Spinal cord (tissue), 10 donors: ENCODE measurements at places on chromosomes 4 and X.

DNA sequence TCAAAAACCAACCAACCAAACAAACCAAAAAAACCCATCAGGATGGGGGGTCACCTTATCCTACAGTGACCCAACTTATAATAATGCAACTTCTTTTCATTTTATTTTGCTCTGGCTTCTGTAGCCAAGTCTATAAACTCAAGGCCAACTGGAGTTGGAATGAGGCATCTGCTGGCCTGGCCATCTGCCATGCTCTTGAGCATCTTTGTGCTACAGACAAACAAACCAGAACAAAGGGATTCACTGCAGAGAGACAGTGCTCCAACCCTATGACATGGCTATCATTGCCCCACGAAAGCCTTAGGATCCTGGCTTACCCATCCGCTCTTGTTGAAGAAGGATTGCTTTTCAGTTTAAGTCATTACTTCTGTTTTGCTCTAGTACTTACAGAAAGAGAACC lies 49.2 kb upstream of the SCRG1 start:
- H3K27ac ChIP-seq, result peak overlapping the region; percentile 0
- H3K36me3 ChIP-seq, result no peaks in the 10 kb centered on the region
- H3K27me3 ChIP-seq, result no peaks in the 10 kb centered on the region
- H3K4me3 ChIP-seq, result no peak overlapping the region
- DNase-seq, result no peak
- H3K4me1 ChIP-seq, result peaks cover 3% of the 10 kb centered on the region

- H3K27me3 ChIP-seq, result no peaks in the 10 kb centered on the region
- H3K27ac ChIP-seq, result no peak overlapping the region
- DNase-seq, result no peak
- no peaks in the 10 kb centered on the region for H3K4me1 ChIP-seq
- H3K36me3 ChIP-seq, result no peaks in the 10 kb centered on the region
Measured at GRCh38 chr4:175412161-175412560, 399.9 kb downstream of the GPM6A start.

- H3K27ac ChIP-seq, result peak overlapping the region; percentile 53
- H3K27me3 ChIP-seq, result no peaks in the 10 kb centered on the region
- H3K36me3 ChIP-seq, result no peaks in the 10 kb centered on the region
- no peak for DNase-seq
- H3K4me3 ChIP-seq, result no peak overlapping the region
Measured at GRCh38 chr4:16598597-16599206, 299.7 kb downstream of the LDB2 start.

DNA sequence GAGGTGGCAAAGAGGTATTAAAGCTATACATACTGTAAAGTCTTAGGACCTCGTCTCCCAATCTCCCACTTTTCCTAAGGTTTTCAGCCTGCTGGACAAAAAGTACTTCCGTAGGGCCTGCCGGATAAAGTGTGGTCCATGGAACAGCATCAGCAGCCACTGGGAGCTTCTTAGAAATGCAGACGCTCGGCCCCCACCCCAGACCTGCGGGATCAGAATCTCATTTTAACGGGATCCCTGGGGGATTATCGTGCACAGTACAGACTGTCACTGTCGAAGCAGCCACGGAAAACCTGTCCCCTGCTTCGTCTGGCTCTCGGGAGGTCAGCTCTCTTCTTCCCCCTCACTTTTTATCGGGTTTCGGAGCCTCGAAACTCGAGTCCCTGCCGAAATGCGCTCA lies 802 bp downstream of the ADGRG2 start:
- H3K4me1 ChIP-seq, result peaks cover 7% of the 10 kb centered on the region
- H3K27ac ChIP-seq, result no peak overlapping the region
- DNase-seq, result no peak
- H3K36me3 ChIP-seq, result no peaks in the 10 kb centered on the region

DNA sequence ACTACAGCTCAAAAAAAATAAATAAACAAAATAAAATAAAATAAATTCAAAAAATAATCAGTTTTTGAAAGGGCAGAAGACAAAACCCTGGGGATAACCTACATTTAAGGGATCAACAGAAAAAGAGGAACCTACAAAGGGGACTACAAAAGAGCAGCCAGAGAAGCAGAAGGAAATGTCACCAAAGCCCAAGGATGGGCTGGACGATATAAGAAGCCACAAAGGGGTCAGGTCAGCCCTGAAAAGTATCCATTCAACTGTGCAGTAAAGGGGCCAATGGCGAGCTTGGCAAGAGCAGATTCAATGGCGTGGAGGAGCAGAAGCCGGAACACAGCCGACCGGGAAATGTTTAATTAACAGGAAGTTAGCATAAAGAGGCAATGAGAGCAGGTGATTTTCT lies 16.9 kb downstream of the ACOT9 start:
- H3K36me3 ChIP-seq, result no peaks in the 10 kb centered on the region
- no peak overlapping the region for H3K27ac ChIP-seq
- H3K27me3 ChIP-seq, result no peaks in the 10 kb centered on the region
- H3K4me1 ChIP-seq, result no peaks in the 10 kb centered on the region
- H3K4me3 ChIP-seq, result no peak overlapping the region
